ENCODE measurements at places on chromosomes 3 and 15. TPM values are rescaled to one million over a fixed set of nuclear protein-coding genes. Genes with fewer than 3 reads are reported as not detected.

Gene SI
- not detected for total RNA-seq

Gene OCA2
- total RNA-seq = not detected

Gene CYP11A1
- total RNA-seq = not detected

Gene MAP2K5
- total RNA-seq = 26.7 TPM

Gene RPL39L
- total RNA-seq = 18.2 TPM

Gene TLR9
- 0.74 TPM for total RNA-seq

Gene LMOD3
- not detected for total RNA-seq

Gene STAB1
- total RNA-seq = 0.14 TPM

Gene ZNF80
- 0.27 TPM for total RNA-seq

Gene TUSC2
- 17.1 TPM for total RNA-seq

Gene EPB42
- not detected for total RNA-seq

Gene ZCWPW2
- 0.39 TPM for total RNA-seq

Gene DUOX2
- 0.02 TPM for total RNA-seq

Gene HHATL
- not detected for total RNA-seq

Gene TMEM212
- total RNA-seq = not detected
